SK-N-DZ (cell line): ENCODE measurements at places on chromosomes 5 and 9.
A peak's percentile ranks its signal among the peaks of the same experiment; 100 is the strongest.

DNA sequence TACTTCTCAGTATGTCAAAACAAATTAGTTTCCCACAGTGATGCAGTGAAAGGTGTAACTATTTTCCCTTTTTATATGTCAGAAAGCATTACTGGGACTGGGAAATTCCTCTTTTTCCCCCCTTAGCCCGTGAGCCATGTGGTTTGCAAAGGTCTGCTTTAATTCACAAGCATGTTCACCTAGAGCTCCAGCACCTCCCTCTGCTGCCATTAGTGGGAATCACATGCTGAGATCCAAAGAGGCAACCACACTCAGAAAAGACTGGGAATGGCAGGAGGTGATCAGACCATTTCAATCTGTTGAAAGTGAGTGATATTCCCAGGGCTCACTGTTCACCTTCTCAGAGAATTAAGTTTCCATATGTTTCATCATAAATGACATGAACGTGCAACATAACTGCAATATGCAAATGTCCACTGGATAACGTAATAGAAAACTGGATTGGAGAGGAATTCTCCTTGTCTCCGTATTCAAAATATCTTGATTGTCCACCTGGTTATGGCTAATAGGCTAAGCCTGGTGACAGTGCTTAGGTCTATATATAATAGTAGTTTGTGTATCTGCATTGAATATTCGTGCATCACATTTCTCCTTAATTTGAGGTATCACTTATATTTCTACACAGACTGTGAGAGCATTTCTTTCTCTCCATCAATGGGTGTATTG, 703.5 kb upstream of the WWC1 start:
- peak; percentile 71 for DNase-seq

GRCh38 chr5:115072266-115073064, 97.2 kb downstream of the TRIM36 start:
- DNase-seq = no peak

- no peak for DNase-seq
Observed at GRCh38 chr5:154044581-154044980, 5.8 kb downstream of the MFAP3 start.

- peak; percentile 58 for DNase-seq
Observed at GRCh38 chr5:58462623-58463230, 2.8 kb upstream of the PLK2 start.

DNA sequence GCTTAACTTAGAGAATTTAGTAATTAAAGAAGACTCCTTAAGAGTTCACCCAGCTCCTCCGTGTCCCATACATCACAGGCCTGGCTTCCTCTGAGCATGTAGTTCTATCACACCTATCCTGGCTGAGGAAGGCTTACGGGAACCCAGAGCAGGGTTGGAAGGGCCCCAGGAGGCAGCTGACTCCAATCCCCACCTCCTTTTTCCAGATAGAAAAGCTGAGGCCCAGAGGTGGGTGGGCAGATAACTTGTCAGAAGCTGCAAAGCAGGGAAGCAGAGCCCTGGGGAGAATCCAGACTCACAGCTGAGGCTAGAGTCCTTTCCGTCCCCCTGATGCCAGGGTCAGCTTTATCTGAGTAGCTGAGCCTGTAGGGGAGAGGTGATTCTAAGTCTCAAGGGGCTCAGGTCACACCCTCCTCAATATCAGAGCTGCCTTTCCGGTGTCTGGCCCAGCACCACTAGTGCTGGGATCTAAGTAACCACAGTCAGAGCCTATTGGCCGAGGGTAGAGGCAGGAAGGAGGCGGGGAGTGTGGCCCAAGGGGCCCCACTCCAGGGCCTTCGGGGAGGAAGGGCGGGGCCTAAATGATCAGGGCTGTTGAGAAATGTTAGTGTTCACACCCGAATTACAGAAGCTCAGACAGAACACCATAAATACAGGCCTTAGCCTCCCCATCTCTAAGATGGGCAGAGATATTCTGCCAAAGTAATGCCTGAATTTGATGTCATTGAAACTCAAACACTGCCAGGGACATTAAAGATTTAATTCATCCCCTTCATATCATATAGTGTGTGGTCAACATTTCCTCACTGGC, 9.9 kb downstream of the CCDC69 start:
- DNase-seq = peak; percentile 9

- no peak for DNase-seq
Observed at GRCh38 chr5:78698191-78698791, 49.7 kb upstream of the LHFPL2 start.
